Calu3 (cell line): ENCODE measurements at places on chromosomes 2 and 18. TPM values are rescaled to one million over a fixed set of nuclear protein-coding genes. Genes with fewer than 3 reads are reported as not detected.

The SCN3A gene
- total RNA-seq = 0.09 and 1.3 TPM in 2 replicates

The ANKRD30B gene
- total RNA-seq = not detected in 2 replicates

The SPEG gene
- total RNA-seq = 13.4 and 16.7 TPM in 2 replicates

The TSPYL6 gene
- not detected in 2 replicates for total RNA-seq

The INO80B gene
- 41.7 and 42.1 TPM in 2 replicates for total RNA-seq

The TDRD15 gene
- not detected in 2 replicates for total RNA-seq

The SKOR2 gene
- not detected in 2 replicates for total RNA-seq

The KYNU gene
- 64.2 and 78.7 TPM in 2 replicates for total RNA-seq

The CLK1 gene
- total RNA-seq = 73.1 and 83.5 TPM in 2 replicates

The AQP12A gene
- not detected in 2 replicates for total RNA-seq

The IL36RN gene
- total RNA-seq = 0.12 and 0.22 TPM in 2 replicates

The GULP1 gene
- total RNA-seq = 86.8 and 94.4 TPM in 2 replicates

The CLHC1 gene
- total RNA-seq = 8.4 and 10.4 TPM in 2 replicates

The UGT1A7 gene
- total RNA-seq = 7.2 and 7.8 TPM in 2 replicates

The KCNK3 gene
- total RNA-seq = not detected in 2 replicates

The PROKR1 gene
- total RNA-seq = not detected in 2 replicates

The EVX2 gene
- not detected in 2 replicates for total RNA-seq

The ST3GAL5 gene
- 3.5 and 3.8 TPM in 2 replicates for total RNA-seq

The NRP2 gene
- 12.5 and 19.9 TPM in 2 replicates for total RNA-seq

The RMDN2 gene
- 4.7 and 5.8 TPM in 2 replicates for total RNA-seq

The ASXL3 gene
- total RNA-seq = 0.07 and 0.47 TPM in 2 replicates

The CYP27A1 gene
- total RNA-seq = 11.8 and 12.2 TPM in 2 replicates

The TTN gene
- 0.07 and 0.24 TPM in 2 replicates for total RNA-seq

The TGIF1 gene
- 129 and 139 TPM in 2 replicates for total RNA-seq

The DLGAP1 gene
- 3.2 and 9.0 TPM in 2 replicates for total RNA-seq

The RALBP1 gene
- 65.8 and 69.7 TPM in 2 replicates for total RNA-seq

The ANKRD30BL gene
- total RNA-seq = not detected in 2 replicates
